Activated naive CD8-positive, alpha-beta T cell treated with anti-CD3 and anti-CD28 coated beads, Interleukin-2, amount 50 U/mL, for 24 hours (primary cell): ENCODE measurements at places on chromosomes 13 and 19.

DNA sequence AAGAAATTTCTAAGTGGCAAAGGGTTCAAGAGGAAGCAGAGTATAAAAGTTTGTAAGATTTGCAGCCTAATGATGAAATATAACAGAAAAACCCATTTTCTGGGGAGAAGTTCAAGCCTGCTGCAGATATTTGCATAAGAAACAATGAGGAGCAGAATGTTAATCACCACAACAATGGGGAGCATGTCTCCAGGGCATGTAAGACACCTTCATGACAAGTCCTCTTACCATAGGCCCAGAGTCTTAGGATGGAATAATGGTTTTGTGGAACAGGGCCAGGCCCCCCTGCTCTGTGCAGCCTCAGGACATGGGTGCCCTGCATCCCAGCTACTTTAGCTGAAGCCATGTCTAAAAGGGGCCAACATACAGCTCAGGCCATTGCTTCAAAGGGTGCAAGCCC, 809.0 kb upstream of the SLITRK5 start:
- DNase-seq, result no peak

- DNase-seq, result no peak
These were observed 15.8 kb upstream of the ZNRF4 start for GRCh38 chr19:5439452-5439851.

DNA sequence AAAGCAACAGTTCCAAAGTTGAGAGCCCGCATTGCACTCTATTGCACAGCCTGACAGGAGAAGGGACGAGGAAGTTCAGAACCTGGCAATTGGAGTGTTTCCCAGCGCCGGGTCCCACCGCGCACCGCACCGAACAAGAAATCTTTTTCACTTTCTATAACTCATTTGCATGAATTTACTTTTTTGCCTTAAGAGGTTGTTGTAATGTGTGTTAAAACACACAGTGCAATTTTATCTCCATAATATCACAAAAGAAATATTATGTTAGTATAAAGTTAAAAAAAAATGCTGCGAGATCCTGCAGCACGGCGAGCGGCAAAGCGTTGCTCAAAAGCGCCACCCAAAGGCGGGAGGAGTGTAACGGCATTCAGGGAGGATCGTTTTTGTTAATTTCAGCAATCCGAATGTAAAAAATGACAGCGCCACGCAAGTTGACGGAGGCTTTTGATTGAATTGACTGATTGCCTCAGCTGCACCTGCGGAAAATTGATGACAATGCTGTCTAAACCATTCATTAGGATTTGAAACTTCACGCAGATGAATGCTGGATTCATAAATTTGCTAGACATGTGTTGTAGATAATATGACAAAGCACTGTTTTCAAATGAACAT, 303.6 kb upstream of the ZNF507 start:
- DNase-seq, result peak; percentile 34

DNA sequence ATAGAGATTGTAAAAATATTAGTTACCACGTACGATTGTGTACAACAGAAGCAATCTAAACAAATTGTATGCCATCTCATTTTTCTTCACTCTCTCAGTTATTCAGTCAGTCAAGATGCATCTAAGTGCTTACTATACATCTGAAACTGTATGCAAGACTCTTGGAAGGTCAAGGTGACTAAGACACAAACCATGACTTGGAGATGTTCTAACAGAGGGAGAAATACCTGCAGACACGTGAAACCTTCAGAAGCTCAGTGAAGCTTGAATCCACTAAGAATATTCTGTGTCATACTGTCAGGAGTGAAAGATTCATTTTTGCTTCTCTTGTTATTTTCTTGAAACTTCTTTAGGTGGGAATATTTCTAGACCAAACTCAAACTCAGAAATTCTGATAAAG, 365.4 kb downstream of the ITGBL1 start:
- no peak for DNase-seq

- DNase-seq, result no peak
These were observed 57.1 kb upstream of the HTR2A start for GRCh38 chr13:46953941-46954340.

GRCh38 chr13:106425661-106426060, 109.8 kb downstream of the EFNB2 start:
- no peak for DNase-seq

DNA sequence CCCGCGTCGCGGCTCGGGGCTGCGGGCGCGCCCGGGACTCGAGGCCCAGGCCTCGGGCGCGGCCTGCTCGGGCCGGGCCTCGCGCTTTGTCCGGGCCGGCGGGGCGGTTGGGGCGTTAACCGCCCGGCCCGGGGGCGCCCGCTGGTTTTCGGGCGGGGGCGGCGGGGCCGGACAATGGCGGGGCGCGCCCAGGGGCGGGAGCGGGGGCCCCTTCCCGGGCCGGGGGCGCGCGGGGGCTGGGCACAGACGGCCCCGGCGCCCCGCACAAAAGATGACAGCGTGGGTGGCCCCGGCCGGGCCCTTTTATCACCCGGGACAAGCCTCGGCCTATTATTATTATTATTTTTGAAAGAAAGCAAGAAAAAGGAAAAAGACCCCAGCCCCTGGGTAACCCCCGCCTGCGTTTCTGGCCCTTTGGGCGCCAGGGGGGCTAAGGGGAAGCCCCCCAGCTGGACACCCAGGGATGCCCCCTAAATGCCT, 419 bp downstream of the KDM4B start:
- no peak for DNase-seq

- no peak for DNase-seq
These were observed 1.1 kb downstream of the UBXN6 start for GRCh38 chr19:4456476-4456842.

GRCh38 chr19:45180936-45181335, 2.4 kb downstream of the BLOC1S3 start:
- no peak for DNase-seq

GRCh38 chr19:18068395-18068794, 18.3 kb downstream of the IL12RB1 start:
- no peak for DNase-seq

DNA sequence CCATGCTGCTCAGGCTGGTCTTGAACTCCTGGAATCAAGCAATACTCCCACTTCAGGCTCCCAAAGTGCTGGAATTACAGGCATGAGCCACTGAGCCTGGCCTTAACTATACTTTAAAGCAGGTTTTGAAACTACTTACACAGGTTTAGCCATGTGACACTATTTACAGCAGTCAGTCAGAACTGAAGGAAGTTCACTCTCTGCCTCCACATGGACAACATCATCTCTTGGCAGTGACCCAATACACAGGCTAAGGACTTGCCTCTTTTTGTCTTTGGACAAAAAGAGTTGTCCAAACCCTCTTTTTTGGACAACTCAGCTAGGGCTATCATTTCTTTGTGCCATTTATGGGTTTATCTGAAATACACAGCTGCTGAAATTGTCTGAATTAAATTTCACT, 89.0 kb upstream of the CLDN10 start:
- DNase-seq, result no peak

GRCh38 chr13:107361666-107362065, 793.7 kb upstream of the ARGLU1 start:
- DNase-seq, result no peak

GRCh38 chr19:33375837-33376159, 2.3 kb downstream of the CEBPG start:
- DNase-seq, result no peak
